ENCODE measurements at places on chromosomes 1 and 21. TPM values are rescaled to one million over a fixed set of nuclear protein-coding genes. Genes with fewer than 3 reads are reported as not detected.

The AMY2A gene
- total RNA-seq: not detected

The ADAMTS4 gene
- total RNA-seq: 4.2 TPM

The CYP4A11 gene
- total RNA-seq: not detected

The TCEA3 gene
- 6.4 TPM for total RNA-seq

The LPAR3 gene
- 16.0 TPM for total RNA-seq

The FCRLB gene
- 1.8 TPM for total RNA-seq

The CNR2 gene
- total RNA-seq: not detected

The HAX1 gene
- total RNA-seq: 110 TPM

The OLFML3 gene
- 238 TPM for total RNA-seq

The ASCL5 gene
- total RNA-seq: not detected

The PBX1 gene
- total RNA-seq: 36.5 TPM

The HAO2 gene
- total RNA-seq: not detected

The GNL2 gene
- total RNA-seq: 50.8 TPM

The FCRL1 gene
- not detected for total RNA-seq

The MMP23B gene
- 12.9 TPM for total RNA-seq

The KRTAP10-6 gene
- not detected for total RNA-seq

The ALDH4A1 gene
- 10.9 TPM for total RNA-seq

The PROK1 gene
- not detected for total RNA-seq

The CCDC27 gene
- not detected for total RNA-seq

The KRTAP13-2 gene
- total RNA-seq: not detected
